Fibroblast of skin of right biceps (primary cell): ENCODE measurements at places on chromosomes 2 and 18.

GRCh38 chr2:180190851-180191250 lies 183.8 kb upstream of the CWC22 start:
- no peak for DNase-seq

GRCh38 chr2:240154606-240155005 lies 14.1 kb upstream of the OTOS start:
- no peak for DNase-seq

DNA sequence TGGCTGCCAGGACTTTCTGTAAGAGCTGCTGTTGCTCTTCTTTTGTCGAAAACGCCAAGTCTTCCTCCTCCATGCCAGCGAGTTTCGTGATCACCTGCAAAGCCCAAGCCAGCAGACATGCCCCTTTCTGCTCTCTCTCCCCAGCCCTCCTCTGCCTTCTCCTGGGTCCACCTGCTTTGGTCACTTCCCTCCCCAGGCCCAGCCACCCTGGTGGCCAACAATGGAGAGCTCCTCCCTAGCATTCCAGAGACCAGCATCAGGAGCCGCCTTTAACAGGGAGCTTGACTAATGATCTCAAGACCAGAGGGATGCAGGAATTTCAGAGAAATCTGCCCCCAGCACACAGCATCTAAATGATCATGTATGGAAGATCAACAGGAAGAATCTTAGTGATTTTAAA lies 34.6 kb downstream of the ERCC3 start:
- DNase-seq: no peak

GRCh38 chr2:142082368-142082767 lies 48.4 kb downstream of the LRP1B start:
- DNase-seq: no peak

GRCh38 chr2:230696670-230697069 lies 16.0 kb upstream of the CAB39 start:
- DNase-seq: no peak

GRCh38 chr18:79530821-79531220 lies 135.1 kb downstream of the NFATC1 start:
- DNase-seq: no peak

GRCh38 chr2:183123959-183124221 lies 353 bp upstream of the NUP35 start:
- no peak for DNase-seq

DNA sequence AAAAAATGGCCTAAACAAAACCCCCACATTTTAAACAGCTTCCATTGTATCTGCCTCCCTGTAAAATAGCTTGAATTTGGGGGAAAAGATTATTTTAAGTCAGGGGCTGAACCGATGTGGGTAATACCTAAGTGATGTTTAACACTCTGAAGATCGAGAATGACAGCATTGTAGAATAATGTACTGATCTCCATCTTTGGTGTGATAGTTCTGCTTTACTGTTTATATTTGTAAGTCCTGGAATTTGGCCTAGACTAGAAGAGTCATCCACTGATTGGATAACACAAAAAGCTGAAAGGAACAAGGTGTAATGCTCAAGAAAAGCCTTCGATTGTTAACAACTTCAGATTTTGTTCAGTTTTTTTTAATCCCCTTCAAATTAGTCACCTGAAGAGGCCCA lies 53.8 kb upstream of the CCDC68 start:
- no peak for DNase-seq

- DNase-seq: no peak
These were observed 276.1 kb upstream of the DCC start for GRCh38 chr18:52063923-52064322.

DNA sequence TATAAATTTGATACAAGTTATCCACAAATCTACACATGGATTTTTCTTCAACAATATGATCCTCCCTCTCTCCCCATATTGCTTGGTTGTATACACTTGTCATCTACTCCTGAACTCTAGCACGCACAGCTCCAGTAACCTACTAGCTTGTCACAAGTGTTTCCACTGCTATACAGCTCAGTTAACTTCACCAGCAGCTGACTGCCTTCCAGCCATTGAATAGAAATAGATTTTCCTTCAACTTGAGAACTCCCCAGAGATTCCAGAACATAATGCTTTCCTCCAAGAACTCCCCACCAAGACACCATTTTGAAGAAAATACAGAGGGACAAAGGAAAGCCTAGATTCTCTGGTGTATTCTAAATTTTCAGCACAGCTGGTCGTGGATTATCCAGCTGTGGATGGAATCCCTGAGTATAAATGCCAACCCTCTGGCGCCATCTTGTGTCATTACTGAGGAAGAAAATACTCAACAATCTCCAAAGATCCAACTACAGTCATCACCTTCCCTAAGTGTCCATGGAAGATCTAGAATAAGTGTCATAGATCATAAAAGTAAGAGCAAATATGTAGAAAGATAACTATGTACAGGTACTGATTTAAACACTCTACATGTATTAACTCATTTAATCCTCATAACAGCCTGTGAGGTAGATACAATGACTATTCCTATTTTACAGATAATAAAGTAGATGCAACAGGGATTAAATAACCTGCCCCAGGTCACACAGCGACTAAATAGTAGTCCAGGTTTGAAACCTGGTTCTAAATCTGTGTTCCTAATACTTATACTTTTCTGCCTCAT lies 156.7 kb downstream of the ARHGAP28 start:
- DNase-seq: peak; percentile 59

DNA sequence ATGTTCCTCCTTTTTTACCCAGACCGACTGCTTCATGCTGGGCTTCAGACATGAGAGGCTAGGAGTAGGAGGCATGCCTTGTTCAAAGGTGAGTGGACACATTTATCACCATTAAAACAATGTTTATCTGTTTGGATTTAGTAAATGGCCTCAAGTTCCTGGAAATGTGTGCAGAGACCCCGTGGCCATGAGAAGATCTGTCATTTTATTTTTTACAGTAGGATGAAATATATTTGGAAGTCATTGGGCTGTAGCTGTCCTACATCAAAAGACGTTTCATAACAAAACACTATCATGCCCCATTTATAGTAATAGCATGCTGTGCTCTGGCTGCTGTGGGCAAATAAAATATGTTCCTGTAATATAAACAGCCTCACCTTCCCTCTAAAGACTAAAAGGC lies 403.9 kb upstream of the TNP1 start:
- DNase-seq: no peak

DNA sequence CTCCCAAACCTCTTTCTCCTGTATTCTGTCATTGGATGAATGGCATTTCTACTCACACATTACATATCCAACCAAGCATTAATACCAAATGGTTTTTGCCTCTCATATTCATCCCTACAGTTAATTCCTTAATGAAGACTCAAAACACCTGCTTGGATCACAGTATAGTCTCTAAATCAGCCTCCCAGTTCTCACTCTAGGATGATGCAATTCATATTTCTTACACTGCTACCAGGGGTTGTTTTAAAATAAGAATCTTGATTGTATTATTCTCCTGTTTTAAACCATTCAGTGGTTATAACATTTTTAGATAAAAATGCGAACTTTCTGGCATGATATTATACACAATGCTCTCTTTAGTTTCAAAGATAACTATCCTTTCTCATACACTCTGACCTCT lies 281.4 kb upstream of the ZEB2 start:
- DNase-seq: no peak

DNA sequence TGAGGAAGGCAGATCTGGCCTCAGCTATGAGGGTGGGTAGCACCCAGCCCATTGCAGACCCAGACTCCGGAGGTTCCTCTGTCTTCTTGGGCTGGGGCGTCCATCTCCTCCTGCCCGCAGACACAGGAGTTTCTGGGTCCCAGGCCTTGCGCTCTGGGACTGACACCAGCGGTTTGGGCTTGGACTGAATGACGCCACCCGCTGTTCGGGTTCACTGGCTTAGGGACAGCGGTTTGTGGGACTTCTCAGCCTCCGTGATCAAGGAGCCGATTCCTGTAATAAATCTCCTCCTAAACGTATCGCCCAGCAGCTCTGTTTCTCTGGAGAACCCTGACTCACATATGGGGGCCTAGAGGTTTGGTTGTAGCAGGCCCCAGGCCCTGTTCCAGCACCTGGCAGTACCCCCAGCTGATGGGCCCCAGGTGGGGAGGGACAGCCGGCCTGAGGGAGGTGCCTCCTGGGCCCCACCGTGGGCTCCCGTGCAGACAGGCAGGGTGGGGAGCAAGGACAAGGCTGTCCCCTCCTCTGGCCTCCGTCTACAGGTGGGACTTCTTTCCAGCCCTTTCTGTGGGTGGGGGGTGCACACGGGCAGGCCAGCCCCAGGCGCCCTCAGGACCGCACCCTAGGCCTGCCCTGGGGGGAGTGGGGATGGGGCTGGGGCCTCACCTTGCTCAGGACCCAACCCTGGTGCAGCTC lies 4.5 kb upstream of the AQP12A start:
- DNase-seq: no peak

GRCh38 chr2:193695367-193695766 lies 1500.6 kb upstream of the TMEFF2 start:
- DNase-seq: peak; percentile 34

DNA sequence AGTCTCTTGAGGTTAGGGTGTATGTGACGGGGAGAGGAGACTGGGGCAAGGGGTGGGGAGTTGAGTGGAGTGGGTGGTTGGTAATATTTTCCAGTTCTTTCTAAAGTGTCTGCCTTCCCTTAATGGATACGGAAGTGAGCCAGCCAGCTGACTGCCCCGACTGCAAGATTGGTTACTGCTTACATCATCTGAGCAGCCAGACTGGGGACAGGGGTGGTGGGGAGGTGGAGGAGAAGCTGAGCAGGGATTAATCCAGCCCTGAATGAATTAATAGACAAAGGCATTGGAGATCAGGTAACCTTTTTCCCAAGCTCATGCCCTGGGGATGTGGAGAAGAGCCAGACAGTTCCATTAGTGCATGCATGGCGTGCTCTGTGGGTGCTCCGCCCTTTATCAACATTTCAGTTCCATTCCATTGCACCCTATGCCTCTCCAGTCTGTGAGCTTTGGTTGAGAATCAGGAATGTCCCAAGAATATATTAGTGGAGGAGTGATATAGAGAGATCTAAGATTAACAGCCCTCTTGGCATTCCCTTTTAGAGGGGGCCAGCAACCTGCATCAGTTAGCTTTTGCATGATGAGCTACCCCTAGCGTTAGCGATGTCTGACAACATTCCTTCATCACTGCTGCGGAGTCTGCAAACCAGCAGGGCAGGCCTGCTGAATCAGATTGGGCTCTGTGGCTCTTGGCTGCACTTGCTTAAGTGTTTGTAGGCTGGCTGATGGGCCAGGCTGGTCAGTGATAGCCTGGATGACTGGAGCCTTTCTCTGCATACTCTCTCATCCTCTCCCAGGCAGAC lies 67.4 kb downstream of the TNP1 start:
- peak; percentile 79 for DNase-seq

DNA sequence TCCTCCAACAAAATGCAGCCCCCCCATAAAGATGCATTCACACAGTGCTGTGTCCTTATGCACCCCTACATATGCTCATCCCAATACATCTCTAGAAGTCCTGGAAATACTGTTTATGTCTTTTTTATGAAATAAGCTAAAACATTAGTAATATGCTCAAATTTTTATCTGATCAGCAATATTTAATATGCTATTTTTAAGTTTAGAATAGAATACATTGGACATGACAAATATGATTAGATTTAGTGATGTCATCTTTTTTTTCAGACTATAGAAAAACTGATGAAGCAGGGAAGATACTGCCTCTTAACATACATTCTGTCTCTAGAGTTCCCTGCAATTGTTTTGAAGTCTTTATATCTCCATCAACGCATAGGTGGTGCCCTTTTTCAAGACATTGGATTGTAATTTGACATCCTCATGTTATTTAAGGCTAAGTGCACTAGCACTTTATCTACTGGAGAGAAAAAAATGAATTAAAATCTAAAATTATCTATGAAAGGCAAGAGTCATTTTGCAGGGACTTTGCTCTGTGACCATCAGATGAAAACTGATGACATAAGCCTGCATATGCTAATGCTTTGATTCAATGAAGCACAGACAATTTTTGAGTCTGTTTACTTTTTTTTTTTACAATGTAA lies 395.3 kb downstream of the LPIN1 start:
- no peak for DNase-seq

DNA sequence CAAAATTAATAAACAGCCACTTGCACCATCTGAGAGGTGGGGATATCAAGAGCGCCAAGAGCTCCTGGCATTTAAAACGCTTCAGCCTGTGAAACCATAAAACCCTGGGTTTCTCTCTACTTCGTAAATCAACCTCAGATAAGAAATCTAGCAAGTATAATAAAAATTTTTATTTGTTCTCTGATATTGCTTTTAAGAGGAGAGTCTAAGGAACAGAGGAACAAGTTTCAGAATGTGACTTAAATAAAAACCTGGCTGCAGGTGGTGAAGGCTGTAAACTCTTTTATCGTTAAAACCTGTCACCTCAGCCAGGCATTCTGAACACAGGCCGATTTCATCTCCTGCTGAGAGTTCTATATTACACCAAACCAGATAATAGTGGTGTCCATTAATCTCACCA lies 9.9 kb downstream of the DYTN start:
- no peak for DNase-seq

- no peak for DNase-seq
These were observed 246.0 kb upstream of the KCNJ3 start for GRCh38 chr2:154452471-154452870.

DNA sequence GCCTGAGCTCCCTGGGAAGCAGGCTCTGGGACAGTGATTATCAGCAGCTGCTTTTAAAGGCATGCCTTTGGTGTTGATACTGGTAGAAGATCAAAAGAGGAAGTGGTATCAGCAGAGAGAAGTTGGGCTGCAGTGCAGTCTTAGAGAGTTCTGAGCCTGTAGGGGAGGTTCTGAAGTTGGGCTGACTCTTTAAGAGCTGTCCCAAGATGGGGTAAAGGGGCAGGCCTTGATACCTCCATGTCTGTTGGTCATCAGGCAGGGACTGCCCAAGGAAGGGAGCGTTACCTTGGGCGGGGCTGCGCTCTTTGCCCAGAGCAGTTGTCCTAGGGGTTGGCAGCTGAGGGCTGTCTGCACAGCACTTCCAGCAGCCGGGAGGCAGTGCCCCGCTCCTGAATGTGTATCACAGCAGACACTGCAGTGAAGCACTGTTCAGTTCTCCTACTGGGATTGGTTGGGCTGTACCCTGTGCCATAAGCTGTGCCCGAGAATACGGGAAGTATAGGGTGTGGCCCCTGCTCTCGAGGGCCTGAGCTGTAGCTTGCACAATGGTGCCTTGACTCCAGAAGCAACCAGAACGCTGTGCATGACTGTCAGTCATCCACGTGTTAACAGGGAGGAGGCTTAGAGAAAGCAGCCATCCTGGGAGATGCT lies 177.0 kb downstream of the CTIF start:
- no peak for DNase-seq
